CD8-positive, alpha-beta memory T cell (primary cell): ENCODE measurements at places on chromosomes 2 and 18. TPM values are rescaled to one million over a fixed set of nuclear protein-coding genes. Genes with fewer than 3 reads are reported as not detected.
A peak's percentile ranks its signal among the peaks of the same experiment; 100 is the strongest.

DSEL gene
- total RNA-seq: 0.24 TPM

GAREM1 gene
- not detected for total RNA-seq

DNA sequence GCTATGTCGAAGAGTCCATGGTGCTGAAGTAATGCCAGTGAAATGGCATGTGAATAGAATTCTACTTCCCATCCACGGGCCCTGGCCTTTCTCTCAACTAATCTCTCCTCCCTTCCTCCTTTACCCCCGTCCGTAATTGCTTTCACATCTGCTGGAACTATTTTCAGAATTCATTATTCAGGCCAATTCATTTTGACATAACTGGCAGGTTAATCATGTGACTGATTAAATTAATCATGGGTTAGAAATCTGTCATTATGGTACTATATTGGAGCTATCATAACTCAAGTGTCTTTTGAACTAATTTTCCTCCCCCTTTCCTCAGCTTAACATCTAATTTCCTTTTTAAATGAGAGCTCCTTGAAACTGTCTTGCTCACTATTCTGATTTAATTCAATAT is 66.9 kb downstream of the ZDBF2 start:
- no peak for DNase-seq
- no peaks in the 10 kb centered on the region for H3K36me3 ChIP-seq
- no peak overlapping the region for H3K27ac ChIP-seq

- H3K36me3 ChIP-seq: no peaks in the 10 kb centered on the region
- no peaks in the 10 kb centered on the region for H3K4me1 ChIP-seq
- no peaks in the 10 kb centered on the region for H3K27me3 ChIP-seq
- DNase-seq: no peak
- H3K4me3 ChIP-seq: no peak overlapping the region
Observed at GRCh38 chr18:71028285-71028762, 739.5 kb downstream of the SOCS6 start.

DNA sequence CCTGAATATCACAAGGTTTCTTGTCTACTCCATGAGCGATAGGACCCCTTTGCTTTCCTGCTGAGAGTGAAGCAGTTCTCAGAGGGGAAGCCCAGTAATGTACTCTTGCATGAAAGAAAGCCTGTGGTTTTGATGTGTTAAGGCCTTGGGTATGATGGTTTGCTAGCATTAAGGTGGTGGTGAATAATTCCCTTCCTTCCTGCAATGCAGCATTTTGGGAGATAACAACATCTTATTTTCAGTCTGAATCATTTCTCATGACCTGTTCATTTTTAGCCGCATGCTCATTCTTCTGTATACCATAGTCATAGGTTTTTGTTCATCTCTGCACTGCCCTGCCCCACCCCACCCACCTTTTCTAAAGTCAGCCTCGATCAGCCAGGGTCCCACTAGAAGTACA is 66.2 kb downstream of the HNMT start:
- no peaks in the 10 kb centered on the region for H3K27me3 ChIP-seq
- H3K4me3 ChIP-seq: no peak overlapping the region
- DNase-seq: no peak
- no peak overlapping the region for H3K27ac ChIP-seq
- H3K36me3 ChIP-seq: no peaks in the 10 kb centered on the region
- H3K4me1 ChIP-seq: no peaks in the 10 kb centered on the region

DNA sequence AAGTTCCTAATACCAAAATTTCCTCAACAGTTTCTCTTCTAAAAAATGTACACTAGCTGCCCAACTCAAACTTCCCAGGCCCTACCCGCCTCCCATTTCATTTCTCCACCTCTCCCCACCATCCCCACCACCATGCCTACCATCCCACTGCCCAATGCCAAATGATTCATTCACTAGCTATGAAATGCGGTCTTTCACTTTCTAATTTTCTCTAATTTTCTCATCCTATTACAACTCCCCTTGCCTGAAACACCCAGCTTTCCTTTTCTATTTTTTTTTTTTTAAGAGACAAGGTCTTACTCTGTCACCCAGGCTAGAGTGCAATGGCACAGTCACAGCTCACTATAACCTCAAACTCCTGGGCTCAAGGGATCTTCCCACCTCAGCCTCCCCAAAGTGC is 38.4 kb downstream of the KIDINS220 start:
- H3K4me3 ChIP-seq: no peak overlapping the region
- H3K36me3 ChIP-seq: peaks cover 46% of the 10 kb centered on the region
- no peak overlapping the region for H3K27ac ChIP-seq
- no peaks in the 10 kb centered on the region for H3K27me3 ChIP-seq
- no peak for DNase-seq

- H3K36me3 ChIP-seq: no peaks in the 10 kb centered on the region
- no peak overlapping the region for H3K4me3 ChIP-seq
- no peaks in the 10 kb centered on the region for H3K4me1 ChIP-seq
- H3K27ac ChIP-seq: no peak overlapping the region
- DNase-seq: no peak
Observed at GRCh38 chr18:57959278-57959677, 84.7 kb upstream of the NEDD4L start.

- H3K27me3 ChIP-seq: no peaks in the 10 kb centered on the region
- DNase-seq: no peak
- H3K36me3 ChIP-seq: peaks cover 38% of the 10 kb centered on the region
- no peak overlapping the region for H3K27ac ChIP-seq
Observed at GRCh38 chr2:201383136-201383535, 26.0 kb upstream of the FLACC1 start.

- no peak overlapping the region for H3K4me3 ChIP-seq
- H3K36me3 ChIP-seq: no peaks in the 10 kb centered on the region
- H3K27ac ChIP-seq: no peak overlapping the region
- DNase-seq: no peak
- no peaks in the 10 kb centered on the region for H3K27me3 ChIP-seq
- no peaks in the 10 kb centered on the region for H3K4me1 ChIP-seq
Observed at GRCh38 chr2:192411755-192412154, 217.0 kb upstream of the TMEFF2 start.

GRCh38 chr18:57833441-57834101 is 30.5 kb upstream of the ATP8B1 start:
- H3K4me1 ChIP-seq: no peaks in the 10 kb centered on the region
- peak overlapping the region; percentile 49 for H3K4me3 ChIP-seq
- H3K27me3 ChIP-seq: no peaks in the 10 kb centered on the region
- H3K36me3 ChIP-seq: no peaks in the 10 kb centered on the region

DNA sequence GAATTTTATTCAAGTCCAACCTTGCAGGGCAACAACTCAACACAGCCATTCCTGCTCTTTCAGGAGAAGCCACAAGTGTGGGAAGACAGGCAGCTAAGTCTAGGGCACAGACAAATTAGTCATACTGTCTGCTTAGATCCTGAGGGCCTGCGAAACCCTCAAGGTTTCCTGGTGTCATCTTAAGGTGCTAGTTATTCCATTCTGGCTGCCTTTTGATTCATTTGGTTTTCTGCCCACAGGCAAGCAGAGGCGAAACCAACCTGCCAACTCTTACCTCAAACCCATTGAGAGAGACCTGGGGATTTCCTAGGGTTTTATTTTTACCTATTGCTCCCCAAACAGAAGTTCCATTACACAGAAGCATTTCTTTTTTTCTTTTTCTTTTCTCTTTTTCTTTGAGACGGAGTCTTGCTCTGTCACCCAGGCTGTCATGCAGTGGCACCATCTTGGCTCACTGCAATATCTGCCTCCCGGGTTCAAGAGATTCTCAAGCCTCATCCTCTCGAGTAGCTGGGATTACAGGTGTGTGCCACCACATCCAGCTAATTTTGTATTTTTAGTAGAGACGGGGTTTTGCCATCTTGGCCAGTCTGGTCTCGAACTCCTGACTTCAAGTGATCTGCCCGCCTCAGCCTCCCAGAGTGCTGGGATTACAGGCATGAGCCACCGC is 23.7 kb upstream of the SCYGR1 start:
- no peak overlapping the region for H3K4me3 ChIP-seq
- H3K4me1 ChIP-seq: no peaks in the 10 kb centered on the region
- no peak overlapping the region for H3K27ac ChIP-seq
- DNase-seq: no peak

- H3K4me1 ChIP-seq: peaks cover 38% of the 10 kb centered on the region
- H3K36me3 ChIP-seq: no peaks in the 10 kb centered on the region
- DNase-seq: no peak
- H3K4me3 ChIP-seq: peak overlapping the region; percentile 44
- H3K27me3 ChIP-seq: no peaks in the 10 kb centered on the region
- H3K27ac ChIP-seq: peak overlapping the region; percentile 49
Observed at GRCh38 chr2:161139098-161139987, 20.9 kb upstream of the TANK start.

DNA sequence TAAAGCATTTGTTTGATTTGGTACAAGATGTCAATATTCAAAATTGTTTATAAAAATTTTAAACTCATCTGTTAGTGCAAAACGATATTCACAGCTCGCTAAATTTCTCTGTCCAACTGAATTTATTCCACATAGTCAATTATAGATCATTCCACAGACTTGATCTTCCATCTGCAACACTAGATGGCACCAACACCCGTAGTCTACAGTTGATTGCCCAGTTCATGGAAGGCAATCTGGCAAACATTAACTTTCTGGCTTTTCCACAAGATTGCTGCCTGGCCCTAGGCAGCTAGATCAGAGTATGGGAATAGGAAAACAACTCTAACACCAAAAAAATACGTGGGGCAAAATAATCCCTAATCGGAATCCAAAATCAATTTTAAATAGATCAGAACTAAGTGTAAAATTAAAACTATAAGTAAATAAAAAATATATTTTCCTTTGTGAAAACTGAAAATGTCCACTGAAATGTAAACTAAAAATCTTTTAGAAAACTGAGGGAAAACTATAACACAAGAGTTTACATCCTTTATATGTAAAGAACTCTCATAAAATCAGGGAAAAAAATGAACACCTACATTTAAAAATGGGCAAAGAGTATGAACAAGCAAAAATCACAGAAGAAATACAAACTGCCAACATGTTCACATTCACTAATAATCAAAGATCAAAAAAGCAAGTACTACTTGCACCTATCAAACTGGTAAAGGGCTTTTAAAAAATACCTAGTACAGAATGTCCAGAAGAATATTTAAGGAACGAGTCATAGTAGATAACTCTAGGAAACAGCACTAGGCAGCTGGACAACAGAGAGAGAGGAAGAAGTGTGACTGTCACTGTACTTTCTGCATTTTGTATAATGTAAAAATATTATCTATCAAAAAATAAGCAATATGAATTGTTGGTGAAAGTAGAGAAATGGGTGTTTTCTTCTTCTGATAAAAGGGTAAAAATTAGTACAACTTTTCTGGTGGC is 35.0 kb downstream of the RTN4 start:
- no peaks in the 10 kb centered on the region for H3K27me3 ChIP-seq
- no peak overlapping the region for H3K27ac ChIP-seq
- DNase-seq: peak; percentile 41
- peaks cover 9% of the 10 kb centered on the region for H3K4me1 ChIP-seq
- no peak overlapping the region for H3K4me3 ChIP-seq

- no peaks in the 10 kb centered on the region for H3K27me3 ChIP-seq
- H3K27ac ChIP-seq: no peak overlapping the region
- no peak for DNase-seq
- no peak overlapping the region for H3K4me3 ChIP-seq
- no peaks in the 10 kb centered on the region for H3K4me1 ChIP-seq
Observed at GRCh38 chr2:235754357-235755207, 260.7 kb downstream of the AGAP1 start.

DNA sequence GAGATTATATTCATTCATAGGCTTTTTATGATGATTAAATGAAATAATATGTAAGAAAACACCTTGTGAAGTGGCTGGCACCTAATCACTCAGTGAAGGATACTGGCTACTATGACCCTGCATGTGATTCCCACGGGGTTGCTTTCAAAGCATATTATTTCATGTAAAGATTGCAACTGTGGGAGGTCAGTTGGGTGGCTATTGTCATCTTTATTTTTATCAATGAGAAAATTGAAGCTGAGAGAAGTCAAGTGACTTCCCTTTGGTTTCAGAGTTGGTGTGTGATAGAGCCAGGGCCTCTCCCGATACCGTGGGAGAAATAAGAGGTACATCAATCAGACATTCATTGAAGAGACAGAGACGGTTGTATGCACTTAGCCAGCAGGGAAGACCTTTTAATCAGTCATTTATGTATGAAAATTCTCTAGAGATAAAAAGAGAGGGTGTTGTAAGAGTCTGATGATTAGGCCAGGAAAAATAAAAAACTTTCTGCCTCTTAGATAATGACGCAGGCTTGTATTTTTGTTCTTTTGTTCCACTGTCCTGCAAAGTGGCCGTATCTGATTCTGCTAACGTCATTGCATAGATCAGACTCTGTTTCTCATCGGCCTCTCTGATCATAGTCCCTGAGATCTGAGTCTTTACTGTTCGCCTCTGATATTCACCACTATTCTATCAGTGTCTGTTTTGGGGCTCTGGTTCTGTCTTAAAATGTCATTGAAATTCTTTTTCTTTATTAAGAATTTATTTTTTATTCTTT is 50.5 kb downstream of the QPCT start:
- H3K4me1 ChIP-seq: peaks cover 12% of the 10 kb centered on the region
- H3K4me3 ChIP-seq: no peak overlapping the region
- no peak for DNase-seq
- H3K36me3 ChIP-seq: no peaks in the 10 kb centered on the region
- H3K27ac ChIP-seq: no peak overlapping the region

DNA sequence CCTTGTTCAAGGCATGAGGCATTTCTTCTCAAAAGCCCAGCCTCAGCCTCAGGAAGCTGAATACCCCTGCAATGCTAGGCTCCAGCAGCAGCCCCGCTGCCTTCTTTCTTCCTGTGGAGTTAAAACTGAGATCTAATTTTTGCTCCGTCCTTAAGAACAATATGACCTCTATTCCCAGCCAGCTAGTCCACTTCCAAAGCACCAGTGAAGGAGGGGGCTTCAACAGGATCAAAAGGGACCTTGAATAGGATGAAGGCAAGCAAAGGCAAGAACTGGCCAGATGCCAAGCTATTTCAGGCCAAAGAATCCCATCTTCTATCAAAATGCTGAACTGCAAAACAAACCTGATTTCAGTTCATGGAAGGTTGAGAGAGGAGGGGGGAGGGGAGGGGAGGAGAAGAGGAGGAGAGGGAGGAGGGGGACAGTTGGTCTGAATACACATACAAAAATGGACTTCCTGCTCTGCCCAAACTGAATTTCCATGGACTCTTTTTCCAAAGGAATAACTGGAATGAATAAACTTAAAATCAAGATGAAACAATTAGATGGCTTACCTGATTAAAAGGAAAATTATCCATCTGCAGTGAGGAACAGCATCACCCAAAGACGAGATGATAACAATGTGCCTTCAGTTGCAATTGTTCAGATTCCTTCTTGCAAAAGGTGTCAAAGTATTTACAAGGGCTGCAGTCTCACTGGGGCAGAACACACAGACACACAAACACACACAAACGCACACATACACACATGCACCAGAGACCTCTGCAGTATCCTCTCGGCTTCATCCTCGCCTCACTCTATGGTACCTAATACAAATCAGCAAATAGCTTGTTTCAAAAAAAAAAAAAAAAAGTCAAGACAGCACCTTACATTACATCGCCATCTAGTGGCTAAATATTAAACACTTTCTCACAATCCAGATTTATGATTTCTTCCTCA is at the start of gene SCN1A:
SCN1A (minus strand) TSS at position 804 of the 939 bp plus-strand sequence. CDS start 54,399 bp downstream, outside the sequence.
- no peaks in the 10 kb centered on the region for H3K36me3 ChIP-seq
- H3K4me1 ChIP-seq: no peaks in the 10 kb centered on the region
- DNase-seq: peak; percentile 40
- H3K4me3 ChIP-seq: no peak within 1 kb of the TSS
- no peak within 1 kb of the TSS for H3K27ac ChIP-seq
